AG09319 (cell line): ENCODE measurements at places on chromosomes 16 and 17.

DNA sequence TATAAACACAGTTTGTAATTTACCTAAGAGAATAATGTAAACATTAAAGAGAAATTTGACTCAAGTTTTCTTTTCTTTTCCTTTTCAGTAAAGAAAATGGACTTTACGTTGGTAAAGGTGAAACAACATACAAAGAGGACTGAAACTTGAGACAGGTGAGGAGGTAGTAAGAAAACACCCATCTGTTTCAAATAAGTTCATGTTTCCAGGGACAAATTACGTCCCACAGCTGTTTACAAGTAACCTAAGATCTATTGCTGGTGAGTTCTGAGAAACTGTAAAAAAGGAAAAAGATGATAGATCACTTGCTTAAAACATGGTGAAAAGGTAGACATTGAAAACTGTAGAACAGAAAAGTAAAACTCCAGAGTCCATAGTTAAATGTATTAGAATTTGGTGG, 4.8 kb upstream of the ABCA5 start:
- DNase-seq: no peak

DNA sequence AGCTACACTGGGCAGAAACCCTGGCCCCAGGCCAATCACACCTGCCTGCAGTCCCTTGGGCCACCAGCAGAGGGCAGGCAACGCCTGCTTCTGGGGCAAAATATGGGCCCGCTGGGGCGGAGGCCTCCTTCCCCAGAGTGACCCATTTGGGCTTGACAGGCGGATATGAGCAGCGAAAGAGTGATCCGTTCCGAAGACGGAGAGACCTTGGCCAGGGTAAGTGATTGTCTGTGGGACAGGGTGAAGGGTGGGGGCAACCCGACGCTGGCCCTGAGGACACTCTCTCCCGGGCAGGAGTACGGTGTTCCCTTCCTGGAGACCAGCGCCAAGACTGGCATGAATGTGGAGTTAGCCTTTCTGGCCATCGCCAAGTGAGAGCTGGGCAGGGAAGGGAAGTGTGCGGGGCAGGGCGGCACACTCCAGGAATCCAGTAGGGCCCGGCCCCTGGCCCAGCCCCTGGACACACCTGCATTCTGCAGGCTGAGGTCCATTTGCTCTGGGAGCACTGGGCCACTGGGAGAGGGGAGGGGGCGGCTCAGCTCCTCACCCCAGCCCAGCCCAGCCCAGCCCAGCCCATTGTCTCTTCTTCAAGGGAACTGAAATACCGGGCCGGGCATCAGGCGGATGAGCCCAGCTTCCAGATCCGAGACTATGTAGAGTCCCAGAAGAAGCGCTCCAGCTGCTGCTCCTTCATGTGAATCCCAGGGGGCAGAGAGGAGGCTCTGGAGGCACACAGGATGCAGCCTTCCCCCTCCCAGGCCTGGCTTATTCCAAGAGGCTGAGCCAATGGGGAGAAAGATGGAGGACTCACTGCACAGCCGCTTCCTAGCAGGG, 3.5 kb upstream of the NHERF1 start:
- DNase-seq: peak; percentile 16

DNA sequence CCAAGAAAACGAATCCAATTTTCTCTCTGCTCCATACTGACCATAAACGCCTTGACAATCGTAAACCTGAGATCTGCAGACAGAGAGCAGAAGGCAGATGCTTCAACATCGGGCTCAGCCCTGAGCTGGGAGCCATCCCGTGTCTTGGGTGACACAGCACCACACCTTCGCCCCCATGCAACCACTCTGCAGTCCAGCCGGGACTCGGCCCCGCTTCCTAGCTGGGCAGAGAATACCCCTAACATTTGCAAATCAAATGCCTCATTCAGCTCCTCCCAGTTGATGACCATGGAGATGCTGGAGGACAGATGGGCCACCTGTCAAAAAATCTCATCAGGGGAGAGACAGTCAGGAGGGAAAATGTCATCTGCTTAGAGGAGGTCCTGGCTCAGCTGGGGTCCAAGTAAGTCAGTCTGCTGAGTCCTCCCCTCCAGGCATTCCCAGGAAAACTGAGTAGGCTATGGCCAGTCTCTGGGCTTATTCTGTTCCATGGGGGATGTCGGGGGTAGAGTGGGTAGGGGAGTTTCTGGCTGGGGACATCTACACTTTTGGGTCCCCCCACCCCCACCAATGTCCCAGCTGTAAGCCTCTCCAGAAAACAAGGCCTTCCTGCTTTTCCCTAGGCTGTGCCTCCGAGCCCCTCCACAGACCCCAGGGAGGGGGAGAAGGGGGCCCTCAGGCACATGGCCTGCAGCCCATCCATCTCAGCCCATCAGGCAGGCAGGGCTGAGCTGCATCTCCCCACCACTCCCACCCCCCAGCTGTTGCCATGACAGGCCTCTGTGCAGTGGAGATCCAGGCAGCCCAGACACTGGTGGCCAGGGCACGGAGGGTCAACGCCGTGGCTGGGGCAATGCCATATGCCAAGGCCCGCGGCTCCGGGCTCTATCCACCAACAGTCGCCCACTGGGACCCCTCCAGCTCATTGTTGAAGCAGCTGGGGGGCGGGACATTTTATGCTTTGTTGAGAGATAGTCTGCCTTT, 158.6 kb downstream of the AXIN2 start:
- DNase-seq: no peak

DNA sequence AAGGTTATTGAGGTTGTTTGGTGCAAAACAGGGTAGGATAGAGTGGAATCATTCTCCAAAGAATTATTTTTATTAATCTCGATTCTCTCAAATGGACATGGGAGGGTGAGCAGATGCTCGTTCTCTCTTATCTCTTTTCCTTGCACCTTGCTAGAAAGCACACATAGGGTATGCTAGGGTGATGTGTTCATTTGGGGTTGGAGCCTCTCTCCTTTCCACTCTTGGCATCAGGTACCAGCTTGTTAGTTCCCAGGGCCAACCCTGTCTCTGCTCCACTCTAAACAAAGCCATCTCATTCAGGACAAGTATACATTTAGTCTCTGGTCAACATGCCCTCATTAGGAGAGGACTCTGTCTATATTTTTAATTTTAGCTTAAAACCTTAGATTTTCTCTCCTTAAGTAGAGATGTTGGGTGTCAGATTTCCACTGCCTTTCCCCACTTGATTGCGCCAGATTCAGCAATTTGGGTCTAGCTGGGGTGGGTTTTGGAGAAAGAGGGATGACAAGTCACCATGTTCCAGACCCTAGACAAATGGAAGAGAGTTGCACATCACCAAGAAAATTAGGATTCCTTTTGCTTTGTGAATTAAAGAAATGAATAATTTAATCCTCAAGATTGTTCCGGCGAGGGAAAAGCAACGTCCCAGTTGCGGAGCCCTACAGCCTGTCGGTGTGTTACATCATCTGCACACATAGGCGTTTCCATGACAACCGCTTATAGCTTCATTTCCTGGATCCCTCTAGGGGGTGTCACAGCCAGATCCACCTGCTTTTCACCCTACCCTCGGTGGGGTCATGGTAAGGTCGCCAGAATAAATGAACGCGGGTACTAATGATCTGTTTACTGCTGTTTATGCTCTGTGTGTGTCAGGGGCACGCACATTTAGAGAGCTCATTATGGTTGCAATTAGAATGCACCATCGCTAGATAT, 41.6 kb downstream of the SNX11 start:
- DNase-seq: no peak
